ENCODE measurements at places on chromosomes 5 and 9. TPM values are rescaled to one million over a fixed set of nuclear protein-coding genes. Genes with fewer than 3 reads are reported as not detected.

Gene CARTPT
- 39.4 TPM for total RNA-seq

Gene GHR
- 12.8 TPM for total RNA-seq

Gene PLAC8L1
- not detected for total RNA-seq

DNA sequence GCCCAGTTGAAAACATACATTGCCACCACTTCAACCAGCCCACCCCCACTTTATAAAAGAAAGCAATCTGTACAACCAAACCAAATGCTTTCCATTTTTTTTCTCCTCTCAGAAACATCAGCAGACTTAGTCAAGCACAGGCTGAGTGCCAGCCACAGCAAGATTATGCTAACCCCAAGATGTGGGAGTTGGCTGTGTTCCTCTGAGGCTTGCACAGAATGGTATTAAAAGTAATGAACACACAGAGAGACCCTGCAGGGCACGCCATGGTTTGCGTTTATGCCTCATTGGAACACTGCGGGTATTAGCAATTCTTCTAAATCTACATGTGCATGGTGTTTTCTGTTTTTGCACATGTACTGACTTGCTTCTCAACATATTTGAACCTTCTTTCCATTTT is 419.9 kb upstream of the GRAMD2B start:
- peak; percentile 19 for DNase-seq

GRCh38 chr9:136373300-136374182 is at the start of gene CARD9:
TSS of gene CARD9 (minus strand) at chr9:136373669. CDS start at chr9:136372078, 1,591 bp downstream.
- DNase-seq: no peak

Gene AFAP1L1
- total RNA-seq: 6.8 TPM

Gene SLCO6A1
- total RNA-seq: not detected

Gene FOXD4L5
- total RNA-seq: 0.28 TPM

DNA sequence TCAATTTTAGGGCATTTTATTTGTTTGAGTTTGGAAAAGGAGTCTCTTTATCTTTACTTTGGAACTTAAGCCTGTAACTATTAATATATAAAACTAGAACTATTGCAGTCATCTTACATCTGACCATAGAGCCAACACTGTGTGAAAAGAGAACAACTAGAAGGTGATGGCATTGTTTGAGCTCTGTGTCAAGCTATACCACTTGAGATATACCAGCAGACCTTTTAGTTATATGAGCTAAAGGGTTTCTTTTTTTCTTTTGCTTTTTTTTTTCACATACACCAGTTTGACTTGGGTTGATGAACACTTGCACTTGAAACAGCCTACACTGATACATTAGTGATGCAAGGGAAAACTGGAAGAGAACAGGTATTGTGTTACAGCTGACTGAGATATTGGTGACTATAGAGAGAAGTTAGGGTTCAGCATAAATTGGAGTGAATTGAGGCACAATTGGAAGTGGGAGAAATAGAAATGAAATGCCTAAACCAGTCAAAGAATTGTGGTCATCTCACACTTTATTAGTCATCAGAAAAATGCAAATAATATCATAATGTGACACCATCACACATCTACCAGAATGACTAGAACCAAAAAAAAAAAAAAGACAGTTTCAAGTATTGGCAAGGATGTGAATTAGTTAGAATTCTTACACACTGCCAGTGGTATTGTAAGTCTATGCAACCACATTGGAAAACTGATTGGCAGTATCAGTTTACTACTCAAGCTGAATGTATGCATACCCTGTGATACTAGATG is 60.9 kb downstream of the ADRB2 start:
- DNase-seq: no peak

- no peak for DNase-seq
Observed at GRCh38 chr5:107021575-107021974, 649.2 kb downstream of the EFNA5 start.
